ENCODE measurements at places on chromosomes 5 and 9.

GRCh38 chr9:268616-269015, 54.0 kb downstream of the DOCK8 start:
- no peak for DNase-seq

DNA sequence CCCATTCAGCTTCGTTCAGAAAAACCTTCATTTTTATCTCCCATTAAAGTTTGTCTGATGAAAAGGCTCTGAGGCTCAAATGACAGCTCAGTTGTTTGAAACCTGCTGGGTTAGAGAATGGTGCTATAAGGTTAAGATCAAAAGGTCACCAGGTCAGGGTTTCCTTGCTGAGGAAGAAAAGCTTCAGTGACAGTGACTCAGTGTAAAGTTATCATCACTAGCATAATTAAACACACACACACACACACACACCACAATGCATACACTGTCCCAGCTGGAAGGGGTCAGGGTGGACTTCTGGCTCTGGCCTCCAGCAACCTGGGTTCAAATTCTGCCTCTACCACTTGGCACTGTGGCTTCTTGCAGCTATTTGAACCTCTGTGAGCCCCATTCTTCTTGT, 281.1 kb downstream of the DOCK8 start:
- DNase-seq, result no peak

- DNase-seq, result no peak
These were observed 16.7 kb downstream of the PTGS1 start for GRCh38 chr9:122387536-122387935.

DNA sequence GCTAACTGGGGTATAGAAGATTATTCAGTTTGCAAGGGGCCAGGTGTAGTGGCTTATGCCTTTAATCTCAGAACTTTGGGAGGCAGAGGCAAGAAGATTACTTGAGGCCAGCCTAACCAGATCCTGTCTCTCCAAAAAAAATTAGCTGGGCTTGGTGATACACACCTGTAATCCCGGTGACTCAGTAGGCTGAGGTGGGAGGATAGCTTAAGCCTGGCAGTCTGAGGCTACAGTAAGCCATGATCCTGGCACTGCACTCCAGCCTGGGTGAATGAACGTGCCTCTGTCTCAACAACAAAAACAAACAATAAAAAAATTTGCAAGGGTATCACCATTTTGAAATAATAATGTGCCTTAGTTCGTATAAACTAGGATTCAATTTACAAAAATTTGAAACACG, 51.3 kb downstream of the BAAT start:
- no peak for DNase-seq
